ENCODE measurements at places on chromosomes 1 and 21.

- no peak for DNase-seq
Measured at GRCh38 chr1:31708324-31708723, 4.5 kb upstream of the COL16A1 start.

DNA sequence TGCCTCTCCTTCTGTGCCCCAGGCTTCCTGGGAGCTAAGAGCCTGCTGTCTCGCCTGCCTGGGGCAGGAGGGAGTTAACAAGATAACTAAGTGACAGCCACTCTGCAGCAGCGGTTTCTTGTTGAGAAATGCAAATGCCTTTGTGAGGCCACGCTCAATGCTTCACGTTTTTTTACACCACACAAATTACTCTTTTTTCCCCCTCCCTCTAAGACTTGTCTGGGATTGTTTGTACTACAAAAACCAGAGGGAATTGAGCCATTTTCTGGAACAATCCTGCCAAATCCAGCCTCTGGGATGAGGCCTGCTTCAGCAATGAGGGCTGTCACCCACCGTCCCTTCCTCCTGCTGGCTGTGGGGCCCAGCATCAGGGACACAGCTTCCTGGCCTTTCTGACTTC lies 119.6 kb downstream of the ACTL8 start:
- DNase-seq = no peak

GRCh38 chr1:16172964-16173446 lies 17.1 kb upstream of the EPHA2 start:
- no peak for DNase-seq

GRCh38 chr1:154422521-154422920 lies 17.4 kb downstream of the IL6R start:
- DNase-seq = no peak

- DNase-seq = no peak
Measured at GRCh38 chr21:25878344-25878743, 143.6 kb downstream of the GABPA start.

- no peak for DNase-seq
Measured at GRCh38 chr1:5943343-5944124, 48.7 kb downstream of the NPHP4 start.

GRCh38 chr1:111747282-111747734 lies 8.1 kb upstream of the INKA2 start:
- DNase-seq = peak; percentile 79

DNA sequence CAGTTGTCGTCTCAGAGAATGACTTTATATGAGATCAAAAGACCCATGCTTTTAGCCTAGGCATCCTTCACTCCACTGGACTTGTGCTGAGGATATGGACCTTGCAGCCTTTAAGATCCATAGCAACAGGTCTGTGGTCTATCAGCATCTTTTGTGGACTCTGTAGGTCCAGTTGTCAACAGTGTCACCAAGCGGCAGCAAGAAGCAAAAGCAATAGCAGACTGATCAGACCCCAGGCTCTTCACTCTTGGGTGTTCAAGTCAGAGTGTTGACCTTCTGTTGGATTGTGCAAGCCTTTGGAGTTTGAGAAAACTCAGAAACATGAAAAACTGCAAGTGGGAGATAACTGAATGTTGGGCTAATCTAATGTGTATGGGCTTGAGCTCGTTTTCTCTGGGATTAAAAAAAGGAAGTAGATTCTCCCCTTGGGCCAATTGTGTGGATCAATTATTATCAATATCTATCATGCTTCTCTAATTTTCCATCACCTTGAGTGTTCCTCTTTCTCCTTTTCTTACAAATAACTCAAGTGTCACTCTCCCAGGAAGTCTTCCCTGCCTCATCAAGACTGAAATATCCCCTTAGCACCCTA lies 144.2 kb downstream of the LYPLAL1 start:
- no peak for DNase-seq

DNA sequence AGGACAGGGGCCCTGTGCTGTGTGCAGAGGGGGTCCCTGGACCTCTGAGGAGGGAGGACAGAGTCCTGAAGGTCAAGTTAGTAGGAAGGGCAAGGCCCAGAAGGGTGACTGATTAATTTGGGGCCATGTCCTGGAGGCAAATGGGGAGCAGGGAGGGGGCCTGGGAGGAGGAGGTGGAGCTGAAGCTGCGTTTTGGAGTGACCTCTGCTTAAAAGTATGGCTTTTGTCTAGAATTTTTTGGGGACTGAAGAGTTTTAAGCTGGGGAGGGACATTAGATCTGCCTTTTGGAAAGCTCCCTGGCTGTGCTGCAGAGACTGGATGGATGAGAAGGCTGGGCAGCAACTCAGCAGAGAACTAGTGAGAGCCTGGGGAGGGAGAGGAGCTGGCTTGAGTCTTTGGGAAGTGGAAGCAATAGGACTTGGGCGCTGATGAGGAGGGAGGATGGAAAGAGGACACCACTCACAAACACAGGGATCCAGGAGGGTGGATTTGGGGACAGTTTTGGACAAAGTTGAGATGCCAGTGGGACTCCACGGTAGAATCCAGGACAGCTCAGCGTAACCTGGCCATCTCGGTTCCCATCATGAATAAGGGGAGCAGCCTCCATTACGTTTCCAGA lies 52.9 kb downstream of the ACBD3 start:
- no peak for DNase-seq

GRCh38 chr1:183544598-183545297 lies 45.5 kb downstream of the NCF2 start:
- no peak for DNase-seq

DNA sequence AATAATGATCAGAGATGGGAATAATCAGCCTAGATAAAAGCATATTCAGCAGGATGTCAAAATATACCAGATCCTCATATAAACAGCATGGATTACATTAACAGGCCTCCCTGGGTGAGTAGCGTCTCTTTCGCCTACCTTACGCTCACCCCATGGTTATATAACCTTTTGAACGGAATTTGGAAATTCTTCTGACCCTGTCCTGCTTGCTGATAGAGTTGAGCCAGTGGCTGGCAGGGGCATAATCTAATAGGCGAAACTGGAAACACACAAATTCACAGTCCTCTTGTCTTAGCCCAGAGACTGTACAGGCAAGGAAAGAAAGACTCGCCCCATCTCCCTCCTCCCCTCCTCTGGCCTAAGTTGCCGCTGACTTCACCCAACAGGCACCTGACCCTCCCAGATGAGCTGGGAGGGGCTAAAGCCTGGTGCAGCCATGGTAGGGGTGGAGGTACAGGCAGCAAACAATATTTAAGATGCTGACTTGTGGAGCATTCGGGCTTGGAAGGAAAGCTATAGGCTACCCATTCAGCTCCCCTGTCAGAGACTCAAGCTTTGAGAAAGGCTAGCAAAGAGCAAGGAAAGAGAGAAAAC lies at the start of gene ANGPTL7:
Gene ANGPTL7, plus strand, starts transcription at position 498 of the 594 bp plus-strand sequence. CDS start 225 bp downstream, outside the sequence.
- no peak for DNase-seq

DNA sequence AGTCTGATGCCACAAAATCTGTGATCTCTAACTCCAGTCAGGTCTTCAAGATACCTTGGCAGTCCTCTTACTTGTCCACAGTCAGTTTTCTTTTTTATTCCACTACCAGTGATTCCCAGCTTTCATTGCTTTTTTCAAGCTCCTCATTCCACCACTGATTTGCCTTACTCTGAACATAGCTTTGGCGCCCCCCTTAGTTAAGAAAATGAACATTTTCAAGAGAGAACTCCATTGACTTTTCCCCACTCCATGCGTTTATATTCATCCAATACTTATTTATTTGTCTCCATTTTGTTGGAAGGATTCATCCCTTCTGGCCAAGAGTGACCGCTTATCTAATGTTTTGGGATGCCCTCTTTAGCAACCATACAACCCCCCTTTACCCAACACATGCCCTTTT lies 33.9 kb upstream of the IPO9 start:
- no peak for DNase-seq

DNA sequence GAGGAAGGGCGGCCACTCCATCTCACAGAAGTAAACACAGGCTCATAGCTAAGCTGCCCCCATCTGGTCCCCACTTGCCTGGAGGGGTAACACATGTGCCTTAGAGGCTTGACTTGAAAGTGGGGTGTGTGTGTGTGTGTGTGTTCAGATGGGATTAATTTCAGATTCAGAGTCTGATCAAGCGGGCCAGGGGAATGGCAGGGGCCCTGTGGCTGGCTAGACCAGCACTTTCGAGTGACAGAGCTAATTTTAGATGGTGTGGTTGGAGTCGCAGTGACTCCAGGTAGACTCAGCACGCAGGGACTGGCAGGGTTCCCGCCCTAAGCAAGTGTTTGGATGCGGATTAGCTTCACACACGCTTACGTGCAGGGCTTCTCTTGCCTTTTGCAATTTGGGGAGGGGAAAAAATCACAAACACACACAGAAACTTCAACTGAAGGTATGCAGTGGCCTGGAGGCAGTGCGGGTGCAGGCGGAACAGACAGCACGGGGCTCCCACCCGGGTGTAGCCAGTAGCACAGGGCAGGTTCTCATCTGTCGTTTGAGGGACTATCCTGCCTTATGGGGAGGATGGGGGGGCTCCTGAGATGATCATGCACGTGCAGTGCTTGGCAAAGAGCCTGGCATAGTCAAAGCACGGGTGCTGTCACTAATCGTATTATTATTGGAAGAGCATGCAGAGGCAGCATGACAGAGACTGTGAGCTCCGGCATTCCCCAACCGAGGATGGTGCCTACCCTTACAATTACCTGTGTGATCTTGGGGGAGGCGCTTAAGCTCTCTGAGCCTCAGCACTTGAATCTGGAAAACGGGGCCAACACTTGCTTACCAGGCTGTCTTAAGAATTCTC lies 1.3 kb downstream of the EDN2 start:
- DNase-seq = no peak

DNA sequence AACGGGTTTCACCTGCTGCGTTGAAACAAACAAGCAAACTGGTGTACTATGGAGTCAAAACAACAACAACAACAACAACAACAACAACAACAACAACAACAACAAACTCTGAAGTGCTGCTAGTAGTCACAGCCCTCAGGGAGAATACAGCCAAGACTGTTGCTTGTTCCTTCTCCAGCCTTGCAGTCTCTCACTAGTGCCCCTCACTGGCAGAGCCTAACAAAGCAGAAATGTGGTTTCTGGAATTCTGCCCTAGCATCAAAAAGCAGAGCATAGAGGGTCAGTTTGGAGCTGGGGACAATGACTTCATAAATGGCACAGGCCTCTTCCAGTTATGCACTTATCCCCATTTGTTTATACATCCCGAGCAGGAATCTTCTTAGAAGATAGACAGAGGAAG lies 187.4 kb downstream of the KCNK2 start:
- DNase-seq = no peak

DNA sequence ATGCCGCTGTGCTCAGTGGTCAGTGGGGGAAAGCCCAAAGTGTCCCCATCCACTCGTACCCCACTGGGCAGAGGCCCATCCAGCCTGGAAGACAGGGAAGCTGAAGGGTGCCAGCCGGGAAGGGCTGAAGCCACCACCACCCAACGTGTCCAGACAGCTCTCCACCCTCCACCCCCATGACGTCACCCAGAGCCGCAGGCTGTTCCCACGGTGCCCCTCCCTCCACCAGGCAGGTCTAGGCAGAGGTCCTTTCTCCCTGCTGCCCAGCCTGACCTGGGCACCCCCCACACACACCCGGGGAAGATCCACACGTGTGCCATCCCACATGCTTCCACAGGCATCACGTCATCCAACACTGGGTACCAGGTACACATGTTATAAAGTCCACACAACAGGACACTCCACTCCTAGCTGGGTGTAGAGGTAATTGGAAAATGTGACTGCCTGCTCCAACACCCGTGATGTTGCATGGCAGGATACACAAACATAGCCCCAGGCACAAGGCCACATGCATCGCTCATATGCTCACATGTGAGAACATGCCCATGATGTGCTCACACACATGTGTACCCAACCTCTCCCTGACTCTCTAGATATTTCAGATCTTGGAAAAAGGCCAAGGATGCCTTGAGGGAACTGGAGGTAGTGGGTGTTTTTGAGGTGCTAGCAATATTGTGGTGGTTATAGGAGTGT lies 5.1 kb upstream of the ARHGAP30 start:
- DNase-seq = no peak

DNA sequence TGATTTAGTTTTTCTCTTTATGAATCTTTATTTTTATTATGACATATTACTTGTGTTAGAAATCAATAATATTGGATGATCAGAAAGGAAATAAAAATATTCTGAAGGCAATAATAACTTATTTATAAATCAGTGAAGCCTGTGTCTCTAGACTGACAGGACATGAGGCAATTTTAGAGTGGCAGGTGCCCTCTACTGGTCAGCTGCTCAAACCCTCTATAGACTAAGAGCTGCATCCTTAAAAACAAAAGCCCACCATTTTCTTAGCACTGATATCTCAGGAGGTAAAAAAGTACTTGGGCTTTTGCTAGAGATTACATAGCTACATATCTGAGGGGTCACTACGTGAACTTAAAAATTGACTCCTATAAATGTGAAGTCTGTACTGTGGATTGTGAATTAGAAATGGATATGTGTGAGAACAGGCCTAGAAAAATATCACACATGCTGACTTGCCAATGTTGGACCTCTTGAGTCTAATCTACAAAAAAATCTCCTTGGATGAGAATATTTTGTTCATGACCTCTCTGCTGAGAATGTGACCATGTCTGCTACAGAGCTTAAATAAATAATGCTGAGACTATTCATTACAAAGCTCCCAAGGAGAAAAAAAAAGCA lies 597.9 kb upstream of the ADAMTS5 start:
- DNase-seq = no peak

- no peak for DNase-seq
Measured at GRCh38 chr1:18387307-18387706, 93.4 kb upstream of the KLHDC7A start.

GRCh38 chr1:42774928-42775526 lies 8.0 kb downstream of the C1orf50 start:
- DNase-seq = peak; percentile 39

DNA sequence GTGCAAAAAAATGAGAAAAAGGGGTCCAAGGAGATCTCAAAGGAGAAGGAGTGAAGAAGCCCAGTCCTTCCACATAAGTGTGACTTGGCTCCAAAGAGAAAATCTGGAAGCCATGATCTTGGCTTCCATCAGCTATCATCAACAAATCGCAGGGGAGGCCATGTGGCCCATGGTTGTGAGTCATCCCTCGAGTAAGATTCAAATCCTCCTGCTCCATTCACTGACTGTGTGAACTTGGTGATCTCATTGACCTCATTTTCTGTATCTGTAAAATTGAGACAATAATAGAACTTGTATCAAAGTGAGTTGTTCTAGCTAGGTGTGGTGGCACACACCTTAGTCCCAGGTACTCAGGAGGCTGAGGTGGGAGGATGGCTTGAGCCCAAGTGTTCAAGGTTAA lies 79.1 kb upstream of the OLIG2 start:
- no peak for DNase-seq

DNA sequence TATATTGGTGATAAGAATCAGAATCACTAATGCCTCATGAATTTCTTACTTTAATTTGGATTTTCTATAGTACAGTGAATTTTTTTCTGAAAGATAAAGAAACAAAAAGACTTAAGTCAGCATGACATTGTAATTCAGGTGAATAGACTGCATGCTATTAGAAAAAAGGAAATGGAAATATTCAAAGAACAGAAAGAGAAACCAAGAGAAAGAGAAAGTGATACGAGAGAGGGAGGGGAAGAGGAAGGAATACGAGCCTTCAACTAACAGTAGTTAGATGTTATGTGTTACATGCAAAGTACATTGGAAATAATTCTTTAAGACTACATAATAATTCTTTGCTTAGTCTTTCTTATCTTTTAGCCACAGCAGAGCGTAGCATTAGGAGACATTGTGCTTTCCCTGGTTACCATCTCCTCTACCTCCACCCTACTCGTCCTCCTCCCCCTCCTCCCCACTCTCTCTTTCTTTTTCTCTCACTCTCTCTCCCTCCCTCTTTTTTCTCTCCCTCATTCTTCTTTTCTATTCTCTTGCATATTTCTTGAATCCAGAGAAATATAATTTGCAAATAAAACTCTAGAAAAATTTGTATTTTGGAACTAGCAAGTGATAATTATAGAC lies 46.4 kb upstream of the ADGRL4 start:
- DNase-seq = no peak

GRCh38 chr1:147612366-147612765 lies 58.0 kb downstream of the ACP6 start:
- no peak for DNase-seq

All from stimulated activated CD8-positive, alpha-beta memory T cell treated with anti-CD3 and anti-CD28 coated beads, Interleukin-4, amount 100 ng/mL, for 48 hours (primary cell).